ENCODE measurements at places on chromosomes 2 and 18. TPM values are rescaled to one million over a fixed set of nuclear protein-coding genes. Genes with fewer than 3 reads are reported as not detected.

Gene ATP5F1A
- total RNA-seq = 911 TPM

Gene SP3
- 98.9 TPM for total RNA-seq

Gene COLEC12
- total RNA-seq = 45.1 TPM

Gene HOXD8
- 30.3 TPM for total RNA-seq

Gene EVA1A
- 66.7 TPM for total RNA-seq

Measured in dermis blood vessel endothelial cell (primary cell).